ENCODE measurements at places on chromosomes 3 and 15. TPM values are rescaled to one million over a fixed set of nuclear protein-coding genes. Genes with fewer than 3 reads are reported as not detected.

The ASB7 gene
- 7.3 TPM for total RNA-seq

The DOCK3 gene
- not detected for total RNA-seq

The CEMIP gene
- 0.50 TPM for total RNA-seq

The GXYLT2 gene
- total RNA-seq = 0.20 TPM

The RETNLB gene
- total RNA-seq = not detected

The CYP1A2 gene
- total RNA-seq = 120 TPM

The REC114 gene
- total RNA-seq = not detected

The PLAAT1 gene
- not detected for total RNA-seq

The TRPM1 gene
- total RNA-seq = 0.10 TPM

The FOXL2NB gene
- total RNA-seq = not detected

The VILL gene
- total RNA-seq = 0.48 TPM

The SLC22A14 gene
- total RNA-seq = not detected

The OXSR1 gene
- total RNA-seq = 12.1 TPM

- no peak for DNase-seq
These were observed 35.9 kb downstream of the POC1A start for GRCh38 chr3:52118156-52118875.

- no peak for DNase-seq
These were observed 41.2 kb downstream of the KLF13 start for GRCh38 chr15:31367730-31368344.

DNA sequence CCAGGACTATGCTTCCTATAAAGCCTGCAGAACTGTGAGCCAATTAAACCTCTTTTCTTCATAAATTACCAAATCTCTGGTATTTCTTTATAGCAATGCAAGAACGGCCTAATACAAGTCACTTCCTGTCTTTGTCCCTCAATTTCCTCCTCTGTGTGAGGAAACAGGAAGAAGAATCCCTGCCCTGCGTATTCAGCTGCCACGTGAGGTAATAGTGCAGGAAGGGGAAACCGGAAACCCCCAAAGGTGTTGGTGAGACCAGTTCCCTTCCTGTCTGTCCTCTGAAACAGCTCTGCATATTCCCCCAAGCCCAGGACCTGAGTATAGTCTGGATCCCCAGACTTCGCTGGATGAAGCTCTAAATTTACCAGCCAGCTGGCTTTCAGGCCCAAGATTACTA is 18.1 kb upstream of the PTPN23 start:
- DNase-seq = no peak

DNA sequence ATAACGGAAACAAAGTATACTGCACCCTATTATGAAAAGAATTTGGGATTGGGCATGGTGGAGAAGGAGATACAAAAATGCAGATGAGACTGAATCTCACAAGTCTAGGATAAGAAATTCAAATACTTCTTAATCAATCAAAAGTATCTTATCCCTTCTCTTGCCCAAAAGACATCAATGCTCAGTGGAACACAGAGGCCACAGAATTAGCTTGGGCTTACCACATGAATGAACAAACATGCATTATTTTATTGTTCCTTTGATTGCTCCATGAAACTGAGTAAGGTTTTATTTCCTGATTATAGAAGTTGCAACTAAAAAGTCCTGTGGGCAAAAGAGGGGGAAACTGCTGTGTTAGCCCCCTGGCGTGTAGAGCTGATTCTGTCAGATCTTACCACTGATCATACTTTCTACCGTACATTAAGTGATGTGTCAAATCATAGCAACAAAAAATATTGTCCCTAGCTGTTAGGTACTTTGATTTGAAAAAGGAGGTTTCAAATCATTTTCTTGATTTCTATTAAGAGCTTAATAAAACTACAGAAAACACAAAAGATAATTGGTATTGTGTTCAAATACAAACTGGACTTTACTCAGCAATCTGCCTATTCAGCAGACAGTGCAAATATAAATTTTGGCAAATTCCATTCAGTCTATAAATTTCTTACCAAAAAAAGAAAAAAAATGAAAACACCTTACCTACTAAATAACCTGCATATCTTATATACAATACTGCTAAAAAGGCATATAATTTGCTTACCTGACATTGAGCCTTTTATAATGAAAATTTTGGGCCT is 7.9 kb upstream of the GASK1A start:
- no peak for DNase-seq

DNA sequence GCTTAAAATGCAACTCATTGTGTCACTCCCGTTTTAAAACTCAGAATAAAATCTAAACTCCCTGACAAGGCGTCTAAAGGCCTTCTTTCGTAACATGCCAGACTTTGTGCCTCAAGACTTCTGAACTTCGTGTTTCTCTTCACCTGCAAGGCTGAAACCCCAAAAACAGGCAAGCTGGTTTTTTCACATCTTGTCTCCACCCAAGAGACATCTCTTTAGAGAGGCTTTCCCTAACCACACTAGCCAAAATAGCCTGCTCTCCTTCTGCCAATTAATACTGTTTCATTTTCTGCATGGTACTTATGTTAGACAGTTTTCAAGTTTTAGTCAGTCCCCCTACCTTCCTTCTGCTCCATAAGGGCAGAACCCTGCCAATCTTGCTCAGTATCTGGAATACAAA is 41.6 kb downstream of the RAF1 start:
- no peak for DNase-seq

DNA sequence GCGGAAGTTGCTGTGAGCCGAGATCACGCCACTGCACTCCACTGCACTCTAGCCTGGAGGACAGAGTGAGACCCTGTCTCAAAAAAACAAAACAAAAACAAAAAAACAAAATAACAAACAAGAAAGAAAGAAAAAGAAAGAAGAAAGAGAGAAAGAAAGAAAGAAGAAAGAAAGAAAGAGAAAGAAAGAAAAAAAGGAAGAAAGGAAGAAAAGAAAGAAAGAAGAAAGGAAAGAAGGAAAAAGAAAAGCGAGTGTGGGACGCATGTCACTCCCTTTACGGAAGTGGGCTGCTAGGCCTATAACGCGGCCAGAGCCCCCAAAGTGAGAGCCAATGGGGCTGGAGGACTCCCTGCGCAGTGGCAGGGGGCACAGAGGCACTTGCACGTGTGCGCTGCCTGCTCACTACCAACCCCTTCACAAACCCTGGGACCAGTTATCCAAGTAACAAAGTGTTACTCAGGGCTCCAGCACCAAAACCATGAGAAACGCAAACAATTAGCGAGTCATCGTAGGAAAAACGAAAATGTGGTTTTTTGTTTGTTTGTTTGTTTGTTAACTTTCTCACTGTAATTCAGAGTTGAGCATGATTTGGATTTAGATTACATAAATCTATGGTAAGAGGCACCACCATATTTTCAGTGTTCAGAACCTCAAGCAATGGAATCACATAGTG is 40.8 kb upstream of the ATP1B3 start:
- DNase-seq = no peak

GRCh38 chr3:118842147-118842863 is 192.3 kb downstream of the IGSF11 start:
- no peak for DNase-seq

GRCh38 chr3:73470860-73471259 is 153.9 kb downstream of the PDZRN3 start:
- DNase-seq = no peak

GRCh38 chr3:127805026-127805753 is 17.1 kb downstream of the MGLL start:
- peak; percentile 26 for DNase-seq

- no peak for DNase-seq
These were observed 150.6 kb upstream of the FRMD4B start for GRCh38 chr3:69536306-69537020.

- no peak for DNase-seq
These were observed 250.7 kb downstream of the LPP start for GRCh38 chr3:188404701-188405100.

GRCh38 chr15:33500432-33501195 is 189.8 kb downstream of the RYR3 start:
- no peak for DNase-seq

GRCh38 chr3:150367757-150368156 is 40.3 kb upstream of the TSC22D2 start:
- DNase-seq = no peak

GRCh38 chr3:179460260-179460659 is 9.0 kb upstream of the GNB4 start:
- DNase-seq = no peak

DNA sequence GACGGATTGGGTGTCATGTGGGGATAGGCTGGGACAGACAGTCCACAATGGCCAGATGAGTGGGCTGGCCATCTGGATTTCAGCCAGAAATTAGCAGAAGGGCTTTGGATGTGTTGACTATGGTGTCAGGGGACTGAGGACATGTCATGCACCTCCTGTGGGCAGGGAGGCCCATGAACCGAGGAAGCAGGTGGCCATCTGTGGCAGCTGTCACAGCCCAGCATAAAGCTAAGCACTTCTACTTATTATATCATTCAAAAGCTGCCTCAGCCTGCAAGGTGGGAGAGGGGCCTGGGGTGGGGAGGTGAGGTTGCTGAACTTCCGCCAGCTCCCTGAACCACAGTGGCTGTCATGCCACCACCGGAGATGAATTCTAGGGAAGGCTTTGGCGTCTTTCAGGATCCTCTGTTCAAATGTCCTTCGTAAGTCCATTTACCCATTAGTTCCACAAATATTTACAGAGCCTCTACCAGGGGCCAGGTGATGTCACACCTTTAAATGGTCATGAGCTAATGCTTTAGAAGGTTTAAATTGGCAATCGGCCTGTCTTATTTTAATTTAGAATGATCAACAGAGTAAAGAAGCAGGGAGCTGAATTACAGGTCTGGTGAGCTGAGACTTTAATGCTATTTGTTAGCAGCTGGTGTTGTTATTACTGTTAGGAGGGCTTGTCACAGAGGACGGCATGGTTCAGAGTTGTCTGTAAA is 23.6 kb upstream of the CAV3 start:
- DNase-seq = no peak

DNA sequence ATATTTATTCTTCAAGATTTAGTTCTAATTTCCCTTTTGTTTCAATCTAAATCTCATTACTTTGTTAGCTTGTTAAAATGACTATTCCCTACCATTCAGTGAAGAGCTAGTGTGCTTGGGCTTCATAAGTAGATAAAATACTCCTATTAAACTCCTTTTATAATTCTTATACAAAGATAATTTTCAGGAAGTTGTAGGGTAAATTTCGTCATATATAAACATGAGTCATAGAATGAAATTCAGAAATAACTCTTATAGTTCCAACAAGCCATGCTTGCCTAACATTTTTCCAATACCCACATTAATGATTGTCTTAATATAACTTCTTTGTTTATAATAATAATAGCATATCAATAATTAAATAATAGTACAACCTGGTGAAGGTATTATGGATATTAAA is 407.3 kb downstream of the NAALADL2 start:
- DNase-seq = no peak

DNA sequence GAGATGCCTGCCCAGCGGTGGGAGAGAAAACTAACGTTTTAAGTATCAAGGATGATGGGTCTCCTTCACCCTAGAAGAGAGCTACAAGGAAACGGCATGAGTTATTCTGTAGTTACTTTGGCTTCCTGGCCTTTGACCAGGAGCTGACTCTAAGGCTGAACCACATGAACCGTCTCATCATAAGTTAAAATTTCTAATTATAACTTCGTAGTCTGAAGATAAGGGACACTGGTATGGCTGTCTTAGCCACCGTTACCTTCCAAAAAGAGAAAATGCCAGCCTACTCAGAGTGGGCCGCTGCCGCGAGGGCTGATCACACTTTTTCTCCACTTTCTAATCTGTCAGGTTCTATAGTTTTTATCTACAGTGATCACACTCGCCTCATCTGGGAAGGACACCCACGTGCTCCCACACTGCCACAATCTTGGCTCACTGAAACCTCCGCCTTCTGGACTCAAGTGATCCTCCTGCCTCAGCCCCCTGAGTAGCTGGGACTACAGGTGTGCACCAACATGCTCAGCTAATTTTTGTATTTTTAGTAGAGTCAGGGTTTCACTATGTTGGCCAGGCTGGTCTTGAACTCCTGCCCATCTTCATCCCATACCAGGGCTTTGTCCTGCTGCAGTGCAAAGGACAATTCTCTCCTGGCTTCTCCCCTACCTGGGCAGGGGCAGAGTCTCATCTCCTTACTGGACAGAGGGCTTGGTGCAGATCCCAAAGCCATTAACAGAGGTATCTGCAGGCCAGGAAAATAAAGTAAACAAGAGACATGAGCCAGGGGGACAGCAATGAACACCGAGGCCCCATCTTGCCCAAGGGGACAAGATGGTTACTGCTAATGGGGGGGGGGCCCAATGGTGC is 73.4 kb downstream of the RFTN1 start:
- peak; percentile 67 for DNase-seq

DNA sequence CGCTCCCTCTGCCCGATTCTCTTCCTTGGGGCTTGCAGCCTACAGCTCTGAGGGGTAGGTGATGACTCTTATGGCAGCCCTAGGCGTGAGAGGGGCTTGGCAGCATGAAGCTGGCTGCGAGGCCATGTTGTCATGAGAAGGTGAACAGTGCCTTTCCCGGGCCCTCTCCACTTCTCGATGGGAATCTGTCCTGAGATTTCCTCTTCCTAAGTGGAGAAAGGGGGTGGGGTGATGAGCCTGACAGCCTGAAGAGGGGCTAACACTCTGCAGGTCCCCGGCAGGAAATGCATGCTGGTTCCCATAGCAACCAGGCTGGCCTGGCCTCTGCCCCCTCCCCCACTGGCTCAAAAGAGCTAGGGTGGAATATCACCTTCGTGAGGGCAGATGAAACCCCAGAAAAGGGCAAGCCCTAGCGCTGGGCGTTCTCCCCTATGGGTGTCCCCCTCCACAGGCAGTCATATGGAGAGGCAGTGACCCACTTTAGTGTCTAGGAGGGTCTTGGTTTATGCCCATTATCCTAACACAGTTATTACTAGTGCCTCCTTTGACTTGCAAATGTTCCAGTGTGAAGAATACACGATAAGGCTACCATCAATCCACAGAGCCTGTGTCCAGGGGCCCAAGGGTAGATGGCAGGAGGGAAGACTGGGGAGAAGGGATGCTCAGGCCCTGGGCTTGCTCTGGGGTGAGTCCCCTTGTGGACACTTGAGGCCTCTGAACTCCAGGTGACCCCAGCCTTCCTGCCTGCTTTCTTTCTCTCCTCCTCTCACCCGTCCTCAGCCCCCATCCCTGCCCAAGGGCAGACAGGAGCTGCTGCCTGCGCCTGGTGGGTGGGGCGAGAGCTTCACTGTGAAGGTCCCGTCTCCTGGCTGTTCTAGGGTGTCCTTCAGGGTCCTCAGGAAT is 13.2 kb downstream of the EPHB3 start:
- DNase-seq = no peak

- no peak for DNase-seq
These were observed 549.3 kb upstream of the IL12A start for GRCh38 chr3:159439346-159439745.

DNA sequence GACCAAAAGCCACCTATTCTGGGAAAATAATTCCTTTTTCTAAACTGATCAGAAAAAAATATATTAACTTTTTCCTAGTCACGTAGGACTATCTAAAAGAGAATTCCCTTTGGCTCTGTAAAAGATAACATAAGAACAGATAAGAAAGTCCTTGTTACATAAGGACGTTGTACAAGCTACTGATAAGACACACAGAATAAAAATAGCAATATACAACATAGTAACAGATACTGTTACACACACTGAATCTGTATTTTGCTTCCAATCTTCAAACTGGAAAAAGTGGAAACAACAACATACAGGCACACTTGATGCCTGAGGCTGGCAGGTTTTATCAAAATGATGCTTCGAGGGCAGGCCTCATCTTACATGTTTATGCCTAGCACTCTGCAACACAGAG is 59.8 kb downstream of the SNX4 start:
- no peak for DNase-seq
